ENCODE measurements at places on chromosomes 12 and 14.

- no peak for DNase-seq
These were observed 608.4 kb downstream of the LRFN5 start for GRCh38 chr14:42214981-42215491.

GRCh38 chr12:108468196-108468968 is 46.7 kb upstream of the FICD start:
- DNase-seq, result no peak

DNA sequence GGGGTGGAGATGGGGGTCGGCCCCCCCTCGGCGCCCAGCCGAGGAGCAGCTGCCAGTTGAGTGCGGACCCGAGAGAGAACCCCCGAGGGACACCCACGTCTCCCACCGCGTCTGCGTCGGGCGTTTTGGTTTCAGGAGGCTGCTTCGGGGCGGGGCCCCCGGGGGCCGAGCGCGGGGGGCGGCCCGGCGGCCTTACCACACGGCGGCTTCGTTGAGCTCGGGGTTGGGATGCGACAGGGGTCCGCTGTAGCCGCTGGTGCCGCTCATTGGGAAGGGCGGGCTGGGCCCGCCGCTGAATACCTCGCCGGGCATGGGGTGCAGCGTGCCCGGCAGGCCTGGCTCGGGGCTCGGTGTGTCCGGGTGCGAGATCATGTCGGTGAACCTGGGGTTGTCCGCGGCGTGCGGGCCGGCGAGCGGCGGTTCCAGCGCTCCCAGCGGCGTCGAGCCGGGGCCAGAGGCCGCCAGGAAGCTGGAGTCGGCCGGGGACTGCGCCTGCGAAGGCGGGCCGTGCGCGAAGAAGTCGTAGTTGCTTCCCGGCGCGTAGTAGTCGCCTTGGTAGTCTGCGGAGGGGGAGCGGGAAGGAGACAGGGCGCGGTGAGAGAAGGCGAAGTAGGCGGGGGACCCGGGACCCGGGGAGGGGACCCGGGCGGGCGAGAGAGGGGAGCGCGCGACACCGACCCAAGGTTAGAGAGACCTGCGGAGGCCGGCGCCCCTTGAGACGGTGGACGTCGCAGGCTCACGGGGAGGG is 8.5 kb downstream of the LHX5 start:
- DNase-seq, result no peak

- no peak for DNase-seq
These were observed 23.3 kb downstream of the GPATCH2L start for GRCh38 chr14:76174982-76175381.

GRCh38 chr12:46523863-46524770 is 151.5 kb upstream of the SLC38A2 start:
- DNase-seq, result no peak

DNA sequence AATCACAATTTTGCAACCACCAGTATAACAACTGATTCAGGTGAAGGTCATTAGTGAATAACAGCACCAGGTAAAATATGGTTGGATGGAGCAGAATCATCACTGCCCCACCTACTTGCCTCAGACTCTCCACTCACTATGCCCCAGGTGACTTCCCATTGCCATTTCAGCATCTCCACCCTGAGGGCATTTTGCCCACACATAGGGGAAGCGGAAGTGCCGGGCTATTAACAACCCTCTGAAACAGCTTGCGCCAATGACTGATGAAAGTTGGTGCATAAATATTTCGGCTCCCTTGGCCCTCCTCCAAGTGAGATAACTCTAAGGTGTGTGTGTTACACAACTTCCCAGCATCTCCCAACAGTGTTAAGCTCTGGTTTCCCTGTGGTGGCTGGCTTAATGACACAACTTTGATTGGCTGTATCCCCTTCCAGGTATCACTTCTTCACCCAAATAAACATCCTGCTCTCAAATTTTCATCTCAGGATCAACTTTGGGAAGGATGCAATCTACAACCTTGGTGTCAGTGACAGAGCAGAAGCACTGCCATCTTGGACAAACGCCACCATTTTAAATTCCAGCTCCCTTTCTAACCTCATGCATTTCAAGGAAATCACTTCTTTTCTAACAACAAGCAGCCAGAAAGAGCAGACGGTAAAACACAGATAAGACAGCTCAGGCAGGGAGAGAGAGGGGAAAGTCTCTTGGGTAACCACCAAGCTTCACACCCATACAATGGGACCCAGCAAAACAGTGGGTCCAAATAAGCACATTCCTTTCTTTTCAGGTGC is 73.6 kb upstream of the PPP2R5C start:
- no peak for DNase-seq

DNA sequence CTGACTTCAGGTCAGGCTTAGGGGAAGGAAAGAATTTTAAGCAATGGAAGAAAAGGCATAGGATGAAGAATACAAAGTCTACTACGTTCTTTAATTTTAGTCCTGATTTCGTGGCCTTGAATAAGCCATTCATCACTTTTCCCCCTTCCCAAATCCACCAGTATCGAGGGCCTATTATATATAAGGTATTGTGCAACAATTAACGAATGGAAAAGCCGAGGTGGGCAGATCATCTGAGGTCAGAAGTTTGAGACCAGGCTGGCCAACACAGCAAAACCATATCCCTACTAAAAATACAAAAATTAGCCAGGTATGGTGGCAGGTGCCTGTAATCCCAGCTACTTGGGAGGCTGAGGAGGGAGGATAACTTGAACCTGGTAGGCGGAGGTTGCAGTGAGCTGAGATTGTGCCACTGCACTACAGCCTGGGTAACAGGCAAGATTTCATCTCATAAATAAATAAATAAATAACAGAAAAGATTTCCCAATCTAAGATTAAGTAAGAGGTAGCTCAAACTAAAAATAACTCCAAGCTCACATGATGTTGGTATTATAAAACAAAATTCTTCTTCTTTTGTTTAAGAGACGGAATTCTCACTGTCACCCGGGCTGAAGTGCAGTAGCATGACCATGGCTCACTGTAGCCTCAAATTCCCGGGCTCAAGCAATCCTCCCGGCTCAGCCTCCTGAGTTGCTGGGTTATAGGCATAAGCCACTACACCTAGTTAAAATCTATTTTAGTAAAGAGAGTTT is 58.3 kb upstream of the NR2C1 start:
- no peak for DNase-seq

DNA sequence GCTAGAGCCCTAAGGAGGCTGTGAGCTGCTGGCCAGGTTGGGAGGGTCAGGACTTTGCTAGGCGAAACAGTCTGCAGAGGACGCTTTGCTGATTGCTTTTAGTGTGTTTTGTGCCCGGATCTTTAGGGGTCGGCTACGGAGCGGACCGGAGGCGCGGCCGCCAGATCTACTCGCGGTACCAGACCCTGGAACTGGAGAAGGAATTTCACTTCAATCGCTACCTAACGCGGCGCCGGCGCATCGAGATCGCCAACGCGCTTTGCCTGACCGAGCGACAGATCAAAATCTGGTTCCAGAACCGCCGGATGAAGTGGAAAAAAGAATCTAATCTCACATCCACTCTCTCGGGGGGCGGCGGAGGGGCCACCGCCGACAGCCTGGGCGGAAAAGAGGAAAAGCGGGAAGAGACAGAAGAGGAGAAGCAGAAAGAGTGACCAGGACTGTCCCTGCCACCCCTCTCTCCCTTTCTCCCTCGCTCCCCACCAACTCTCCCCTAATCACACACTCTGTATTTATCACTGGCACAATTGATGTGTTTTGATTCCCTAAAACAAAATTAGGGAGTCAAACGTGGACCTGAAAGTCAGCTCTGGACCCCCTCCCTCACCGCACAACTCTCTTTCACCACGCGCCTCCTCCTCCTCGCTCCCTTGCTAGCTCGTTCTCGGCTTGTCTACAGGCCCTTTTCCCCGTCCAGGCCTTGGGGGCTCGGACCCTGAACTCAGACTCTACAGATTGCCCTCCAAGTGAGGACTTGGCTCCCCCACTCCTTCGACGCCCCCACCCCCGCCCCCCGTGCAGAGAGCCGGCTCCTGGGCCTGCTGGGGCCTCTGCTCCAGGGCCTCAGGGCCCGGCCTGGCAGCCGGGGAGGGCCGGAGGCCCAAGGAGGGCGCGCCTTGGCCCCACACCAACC is 1.5 kb downstream of the HOXC6 start:
- no peak for DNase-seq

DNA sequence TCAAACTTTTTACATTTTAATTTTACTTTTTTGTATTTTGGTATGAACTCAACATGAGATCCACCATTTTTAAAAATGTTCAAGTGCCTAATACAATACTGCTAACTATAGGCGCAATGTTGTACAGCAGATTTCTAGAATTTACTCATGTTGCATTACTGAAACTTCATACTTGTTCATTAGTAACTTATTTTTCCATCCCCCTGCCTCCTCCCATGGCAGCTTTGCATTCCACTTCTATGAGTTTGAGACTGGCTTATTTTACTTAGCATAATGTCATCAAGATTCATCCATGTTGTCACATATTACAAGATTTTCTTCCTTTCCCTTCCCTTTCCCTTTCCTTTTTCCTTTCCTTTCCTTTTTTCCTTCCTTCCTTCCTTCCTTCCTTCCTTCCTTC is 825.9 kb downstream of the SLC16A7 start:
- no peak for DNase-seq

GRCh38 chr12:19150273-19150900 is 20.9 kb downstream of the PLEKHA5 start:
- no peak for DNase-seq

DNA sequence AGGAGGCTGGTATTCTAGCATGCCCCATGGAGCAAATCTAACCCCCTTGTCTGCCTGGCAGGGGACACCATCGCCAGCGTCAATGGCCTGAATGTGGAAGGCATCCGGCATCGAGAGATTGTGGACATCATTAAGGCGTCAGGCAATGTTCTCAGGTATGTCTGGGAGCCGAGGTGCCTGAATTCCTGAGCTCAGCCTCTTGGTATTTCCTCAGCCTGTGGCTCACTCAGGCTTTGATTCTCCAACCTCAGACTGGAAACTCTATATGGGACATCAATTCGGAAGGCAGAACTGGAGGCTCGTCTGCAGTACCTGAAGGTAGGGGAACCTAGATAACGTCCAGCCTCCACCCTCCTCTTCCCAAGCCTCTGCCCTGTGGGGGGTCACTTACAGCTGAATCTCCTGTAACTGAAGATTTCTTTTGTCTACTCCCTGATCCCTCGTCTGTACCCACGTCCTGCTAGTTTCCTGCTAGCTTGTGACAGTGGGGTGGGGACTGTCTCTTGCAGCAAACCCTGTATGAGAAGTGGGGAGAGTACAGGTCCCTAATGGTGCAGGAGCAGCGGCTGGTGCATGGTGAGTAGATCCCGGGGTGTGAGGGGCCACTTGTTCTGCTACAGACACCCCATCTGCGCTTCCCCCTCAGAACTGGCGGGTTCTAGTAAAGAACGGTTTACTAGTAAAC is 7.0 kb downstream of the TAMALIN start:
- no peak for DNase-seq

DNA sequence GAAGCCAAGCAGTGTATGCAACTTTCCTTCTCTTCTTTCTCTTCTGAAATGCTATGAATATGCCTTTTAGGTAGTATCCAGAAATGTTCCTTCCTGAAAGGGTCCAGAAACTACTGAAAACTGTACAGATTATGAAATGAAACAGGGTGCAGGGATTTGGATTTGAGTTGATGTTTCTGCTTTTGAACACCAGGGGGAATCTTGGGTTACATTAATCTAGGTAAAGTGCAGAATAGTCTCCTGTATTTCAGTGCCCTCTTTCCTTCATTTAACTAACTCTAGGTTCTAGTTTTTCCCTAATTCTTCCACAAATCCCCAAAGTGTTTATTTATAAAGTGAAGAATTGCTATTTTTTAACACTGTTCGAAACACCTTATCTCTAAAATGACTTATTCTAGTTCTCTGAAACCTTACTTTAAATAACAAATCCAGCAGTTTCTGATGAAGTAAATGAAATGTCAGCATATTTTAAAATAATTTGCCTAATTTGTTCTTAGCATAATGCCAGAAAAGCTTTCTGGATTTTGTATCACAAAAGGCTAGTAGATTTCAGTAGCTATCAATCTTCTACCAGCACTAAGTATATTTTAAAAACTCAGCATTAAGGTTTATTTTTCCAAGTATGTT is 111.9 kb downstream of the LRRK2 start:
- no peak for DNase-seq

DNA sequence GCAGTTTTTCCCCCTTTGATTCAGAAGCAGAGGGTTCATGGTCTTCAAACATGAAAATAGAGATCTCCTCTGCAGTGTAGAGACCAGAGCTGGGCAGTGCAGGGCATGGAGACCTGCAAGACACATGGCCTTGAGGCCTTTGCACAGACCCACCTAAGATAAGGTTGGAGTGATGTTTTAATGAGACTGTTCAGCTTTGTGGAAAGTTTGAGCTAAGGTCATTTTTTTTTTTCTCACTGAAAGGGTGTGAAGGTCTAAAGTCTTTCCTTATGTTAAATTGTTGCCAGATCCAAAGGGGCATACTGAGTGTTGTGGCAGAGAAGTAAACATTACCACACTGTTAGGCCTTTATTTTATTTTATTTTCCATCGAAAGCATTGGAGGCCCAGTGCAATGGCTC is 185.1 kb downstream of the MSRB3 start:
- DNase-seq, result no peak

DNA sequence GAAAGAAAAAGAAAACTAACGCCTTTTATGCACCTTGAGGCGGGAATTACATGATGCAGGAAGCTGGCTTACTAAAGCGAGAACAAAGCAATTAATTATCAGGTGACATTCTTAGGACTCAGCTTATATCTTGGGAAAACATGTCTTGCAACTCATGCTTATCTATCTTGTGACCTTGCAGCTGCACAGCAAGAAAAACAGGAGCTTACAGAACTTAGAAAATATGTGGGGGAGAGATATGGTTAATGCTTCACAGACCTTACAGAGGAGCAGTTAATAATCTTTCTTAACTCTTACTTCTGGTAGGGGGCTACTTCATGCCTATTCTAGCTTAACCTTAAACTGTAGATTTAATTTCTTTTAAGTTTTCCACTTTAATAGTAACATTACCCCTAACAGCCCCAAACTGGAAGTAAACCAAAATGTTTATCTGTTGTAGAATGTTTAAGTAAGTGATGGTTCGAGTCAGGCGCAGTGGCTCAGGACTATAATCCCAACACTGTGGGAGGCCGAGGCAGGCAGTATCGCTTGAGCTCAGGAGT is 13.2 kb upstream of the OR11G2 start:
- DNase-seq, result no peak

GRCh38 chr12:57153415-57153997 is 6.1 kb upstream of the LRP1-AS start:
- no peak for DNase-seq

DNA sequence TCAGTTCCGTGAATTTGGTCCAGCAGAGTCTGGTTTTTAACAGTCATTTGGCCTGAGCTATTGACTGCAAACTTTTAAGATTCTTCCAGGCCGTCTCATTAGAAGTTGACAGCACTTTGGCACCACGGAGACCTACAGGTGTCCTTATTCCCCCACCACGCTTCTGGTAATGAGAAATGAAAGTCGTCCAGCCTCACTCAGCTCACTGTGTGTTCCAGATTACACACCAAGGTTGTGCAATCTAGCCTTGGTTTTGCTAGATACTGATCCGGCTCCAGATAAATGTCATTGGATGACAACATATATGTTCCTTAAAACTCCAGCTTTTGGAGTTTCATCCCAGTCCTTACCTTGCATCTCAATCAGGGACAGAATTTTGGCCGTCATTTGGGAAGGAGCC is 210.4 kb downstream of the CHST11 start:
- DNase-seq, result no peak

GRCh38 chr14:78440356-78440894 is 270.3 kb downstream of the NRXN3 start:
- DNase-seq, result no peak
